ENCODE measurements at places on chromosomes 5 and 9.

GRCh38 chr9:31023847-31024246, 1360.6 kb upstream of the ACO1 start:
- no peak for DNase-seq

DNA sequence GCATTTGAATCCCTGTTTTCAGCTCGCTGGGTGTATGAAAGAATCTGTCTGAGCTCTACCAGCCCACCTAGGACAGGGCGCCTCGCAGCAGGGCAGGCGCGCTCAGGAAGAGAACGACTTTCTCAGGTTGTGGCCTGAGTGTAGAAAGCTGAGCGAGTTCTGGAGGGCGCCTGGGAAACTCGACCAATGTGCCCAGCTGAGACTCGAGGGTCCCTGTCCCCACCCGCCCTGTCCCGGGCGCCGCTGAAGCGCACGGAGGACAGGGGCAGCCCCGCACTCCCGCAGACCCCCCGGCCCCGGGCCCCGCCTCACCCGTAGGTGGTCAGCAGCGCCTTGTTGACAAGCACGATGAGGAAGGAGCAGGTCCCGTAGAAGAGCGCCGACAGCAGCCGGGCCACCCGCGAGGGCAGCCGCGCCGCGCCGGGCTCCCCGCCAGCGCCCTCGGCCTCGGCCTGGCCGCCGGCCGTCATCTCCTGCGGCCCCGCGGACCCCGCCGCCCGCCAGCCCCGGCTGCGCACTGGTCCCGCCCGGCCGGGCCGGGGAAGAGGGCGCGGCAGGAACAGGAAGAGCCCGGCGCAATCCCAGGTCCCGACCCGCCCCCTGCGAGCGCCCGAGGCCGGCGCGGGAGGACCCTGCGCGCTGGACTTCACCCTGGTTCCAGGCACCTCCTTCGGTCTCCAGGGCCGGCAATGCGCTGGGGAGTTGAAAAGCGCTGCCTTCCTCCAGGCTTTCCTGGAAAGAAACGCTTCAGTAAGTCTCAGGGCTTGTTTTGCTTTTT, at the start of gene SLC35D2:
TSS of gene SLC35D2 (minus strand) at position 547 of the 778 bp plus-strand sequence. CDS start at position 470, 77 bp downstream.
- no peak for DNase-seq

- no peak for DNase-seq
Measured at GRCh38 chr9:96858018-96858573, 3.8 kb upstream of the ZNF782 start.

- no peak for DNase-seq
Measured at GRCh38 chr9:109939698-109940342, 159.8 kb downstream of the PALM2AKAP2 start.

- DNase-seq: no peak
Measured at GRCh38 chr9:116274293-116274692, 120.7 kb downstream of the PAPPA start.

- DNase-seq: no peak
Measured at GRCh38 chr5:133952729-133953567, 15.5 kb downstream of the C5orf15 start.

GRCh38 chr9:13568841-13569601, 289.5 kb upstream of the MPDZ start:
- DNase-seq: no peak

GRCh38 chr5:129909225-129909624, 5.0 kb downstream of the CHSY3 start:
- DNase-seq: no peak

- no peak for DNase-seq
Measured at GRCh38 chr9:71966601-71967000, 55.2 kb downstream of the C9orf85 start.

GRCh38 chr5:59098743-59099142, 515.9 kb downstream of the RAB3C start:
- DNase-seq: no peak

DNA sequence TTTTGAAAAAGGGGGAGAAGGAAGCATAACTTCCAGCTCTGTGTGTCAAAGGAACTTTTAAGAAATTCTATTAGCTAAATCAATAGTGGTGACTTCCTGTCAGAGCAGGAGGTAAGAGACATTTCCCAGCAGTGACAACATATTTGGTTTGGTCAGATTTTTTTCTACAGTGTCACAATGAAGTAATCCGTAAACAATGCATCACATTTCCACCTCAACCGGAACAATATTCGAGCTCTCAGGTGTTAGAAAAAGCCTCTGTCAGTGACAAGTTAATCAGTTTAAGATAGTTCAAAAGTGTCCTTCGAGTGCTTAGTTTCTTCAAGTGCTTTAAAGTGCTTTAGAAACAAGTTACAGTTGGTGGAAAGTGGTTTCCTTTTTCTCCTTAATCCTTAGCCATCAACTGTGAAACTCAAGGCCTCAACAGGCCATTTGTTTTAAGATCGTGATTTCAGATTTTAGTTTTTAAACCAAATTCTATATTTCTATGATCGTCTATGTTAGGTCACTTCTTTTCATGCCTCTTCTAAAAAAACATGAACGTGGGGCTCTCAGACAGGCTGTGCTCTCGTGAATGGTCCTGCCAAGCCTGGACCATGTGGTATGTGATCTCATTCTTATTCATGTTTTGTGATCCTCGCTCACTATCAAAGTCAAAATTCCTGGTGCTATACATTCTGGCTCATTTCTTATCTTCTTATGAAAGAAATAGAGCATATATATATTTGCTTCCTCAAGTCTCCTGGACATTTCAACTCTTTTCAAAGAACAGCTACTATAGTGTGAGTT, 181.9 kb upstream of the HMHB1 start:
- no peak for DNase-seq

DNA sequence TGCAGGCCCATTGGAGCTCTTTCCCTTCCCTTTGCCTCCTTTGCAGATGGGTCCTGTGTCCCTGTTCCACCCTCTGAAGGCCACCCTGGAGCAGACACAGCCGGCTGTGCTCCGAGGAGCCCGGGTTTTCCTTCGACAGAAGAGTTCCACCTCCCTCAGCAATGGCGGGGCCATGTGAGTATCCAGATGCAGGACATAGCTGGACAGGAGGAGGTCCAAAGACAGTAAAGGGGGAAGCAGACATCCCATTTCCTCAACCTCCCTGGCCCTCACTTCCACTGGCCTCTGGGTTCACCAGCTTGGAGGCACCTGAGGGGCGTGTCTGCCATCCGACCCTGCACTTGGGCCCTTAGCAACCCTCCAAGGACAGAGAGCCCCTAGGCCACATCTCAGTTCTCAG, 237.9 kb downstream of the CACNA1B start:
- no peak for DNase-seq

DNA sequence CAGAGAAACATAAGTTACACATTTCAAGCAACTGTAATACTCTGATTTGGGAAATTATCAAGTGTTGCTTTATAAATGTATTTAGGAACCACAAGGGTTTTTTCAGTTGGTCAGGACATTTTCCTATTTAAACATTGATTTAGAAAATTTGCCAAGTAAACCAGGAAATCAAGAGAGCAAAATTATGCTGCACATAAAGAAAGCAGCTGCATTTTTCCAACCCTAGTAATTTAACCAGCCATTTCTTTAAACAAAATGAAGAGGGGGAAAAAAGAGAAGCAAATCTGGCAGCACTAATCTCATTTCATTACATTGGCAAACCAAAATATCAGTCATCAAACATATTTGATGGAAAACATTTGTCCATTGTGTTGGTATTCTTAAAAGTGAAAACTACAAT, 271.4 kb downstream of the TLE1 start:
- no peak for DNase-seq

DNA sequence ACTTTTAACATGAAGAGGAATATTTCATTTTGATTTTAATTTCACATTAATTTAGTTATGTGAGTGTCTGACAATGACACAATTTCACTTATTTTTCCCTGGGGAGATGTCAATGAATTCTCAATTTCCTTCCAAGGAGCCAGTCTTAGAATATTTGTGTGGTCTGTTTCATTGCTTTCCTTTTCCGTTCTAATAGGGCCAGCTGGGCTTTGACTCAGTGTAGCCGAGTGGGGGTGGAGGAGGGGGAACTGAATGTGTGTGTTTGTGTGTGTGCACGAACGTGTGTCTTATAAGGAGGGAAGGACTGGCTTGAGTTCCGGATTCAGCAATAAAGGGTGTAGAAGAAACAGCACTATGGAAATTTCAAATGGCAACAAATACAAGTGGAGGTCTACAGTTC, 100.0 kb downstream of the BASP1 start:
- no peak for DNase-seq

DNA sequence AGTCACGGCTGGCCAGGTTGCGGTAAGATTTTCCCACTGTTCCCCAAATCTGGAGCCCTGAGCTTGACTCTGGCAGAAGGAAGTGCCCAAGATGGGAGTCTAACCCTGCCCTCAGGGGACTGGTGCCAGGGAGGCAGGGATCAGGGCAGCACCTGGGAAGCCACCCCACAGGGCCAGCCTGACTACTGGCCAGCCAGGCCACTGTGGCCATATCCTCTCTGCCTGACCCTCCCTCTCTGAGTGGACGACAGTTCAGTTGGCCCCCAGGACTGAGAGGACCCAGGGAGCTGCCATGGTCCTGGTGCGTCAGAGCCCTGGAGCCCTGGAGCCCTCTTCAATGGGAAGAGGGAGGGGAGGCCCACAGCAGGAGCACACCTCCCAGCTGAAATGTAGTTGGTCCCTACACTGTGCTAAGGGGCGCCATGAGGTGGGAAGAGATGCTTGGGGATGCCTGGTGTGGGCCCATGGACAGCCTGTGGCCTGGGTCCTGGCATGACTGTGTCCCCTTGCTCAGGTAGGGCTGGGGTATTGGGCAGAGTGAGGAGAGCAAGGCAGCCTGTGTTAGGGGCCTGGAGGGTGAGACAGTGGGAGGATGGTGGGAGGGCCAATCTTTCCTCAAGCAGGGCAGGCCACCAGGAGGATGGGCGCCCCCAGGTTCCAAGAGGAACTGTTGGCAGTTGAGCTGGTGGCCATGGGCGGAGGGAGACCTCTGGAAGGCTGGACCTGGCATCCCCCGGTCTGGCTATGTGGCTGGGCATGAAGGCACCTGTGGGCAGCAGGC, 81.1 kb downstream of the PHF2 start:
- no peak for DNase-seq

GRCh38 chr5:126093718-126094117, 329.5 kb upstream of the GRAMD2B start:
- no peak for DNase-seq

- no peak for DNase-seq
Measured at GRCh38 chr5:180736536-180736935, 3.3 kb downstream of the OR2Y1 start.

- no peak for DNase-seq
Measured at GRCh38 chr9:23123048-23123632, 676.5 kb downstream of the DMRTA1 start.

DNA sequence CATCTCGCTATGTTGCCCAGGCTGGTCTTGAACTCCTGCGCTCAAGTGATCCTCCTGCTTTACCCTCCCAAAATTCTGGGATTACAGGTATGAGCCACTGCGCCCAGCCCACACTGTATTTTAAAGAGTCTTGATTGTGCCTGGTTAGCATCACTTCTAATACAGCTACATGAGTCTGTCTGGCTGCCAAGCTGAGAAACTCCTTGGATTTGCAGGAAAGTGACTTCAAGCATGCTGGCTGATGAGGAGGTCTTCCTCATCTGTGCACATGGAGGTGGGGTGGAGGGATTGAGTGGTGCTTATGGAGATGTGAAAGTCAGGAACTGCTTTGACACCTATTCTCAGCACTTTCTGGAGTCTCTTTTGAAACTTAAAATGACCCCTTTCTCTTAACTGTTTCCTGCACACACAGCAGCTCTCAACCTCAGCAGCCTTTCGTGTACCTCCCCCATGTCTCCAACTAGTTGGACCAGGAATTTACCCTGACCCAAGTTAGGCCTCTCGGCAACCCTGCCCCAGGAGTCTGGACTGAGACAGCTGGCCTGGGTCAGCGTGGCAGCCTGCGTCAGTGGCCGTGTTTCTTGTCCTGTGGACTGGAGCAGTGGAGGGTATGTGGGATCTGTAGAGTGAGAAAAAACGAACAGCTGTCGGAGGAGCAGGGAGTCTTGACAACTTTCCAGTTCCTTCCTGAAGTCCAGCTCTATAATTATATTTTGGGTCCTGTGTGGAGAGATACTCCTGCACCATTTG, 72.5 kb downstream of the ACER2 start:
- no peak for DNase-seq

GRCh38 chr9:122370303-122370702, 521 bp upstream of the PTGS1 start:
- DNase-seq: no peak

DNA sequence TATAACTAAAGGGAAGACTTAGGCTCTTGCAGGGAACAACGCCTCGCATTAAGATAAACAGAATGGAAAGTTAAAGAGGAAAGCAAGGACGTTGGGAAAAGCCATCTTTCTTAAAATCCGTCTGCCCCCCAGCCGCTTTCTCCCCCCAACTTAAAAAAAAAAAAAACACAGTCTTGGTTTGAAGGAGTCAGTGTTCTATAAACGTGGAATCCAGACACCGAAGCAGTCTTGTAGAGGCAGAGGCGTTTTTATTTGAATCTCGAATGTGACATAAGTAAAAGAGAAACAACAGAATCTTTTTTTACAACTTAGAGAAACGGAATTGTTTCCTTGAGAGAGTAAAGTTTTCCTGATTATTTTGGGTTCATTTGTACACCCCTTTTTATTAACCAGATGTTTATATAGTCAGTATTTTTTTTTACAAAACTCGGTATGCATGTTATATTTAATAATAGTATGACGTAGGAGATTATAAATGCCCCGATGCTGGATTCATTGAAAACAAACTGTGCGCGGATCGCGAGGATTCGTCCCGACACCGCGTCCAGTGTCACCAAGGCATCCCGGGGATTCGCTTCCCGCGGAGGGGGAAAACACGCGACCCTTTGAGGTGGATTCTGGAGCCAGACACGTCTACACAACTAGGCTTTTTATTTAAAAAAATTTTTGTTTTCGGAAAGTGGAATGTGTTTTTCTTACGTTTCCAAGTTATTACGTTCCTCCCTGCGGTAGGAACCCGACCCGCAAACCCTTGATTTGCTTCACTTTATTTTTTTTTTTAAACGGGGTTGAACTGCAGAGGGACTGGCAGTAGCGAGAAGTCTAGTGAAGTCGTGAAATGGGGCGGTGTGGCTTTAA, 6.7 kb downstream of the PTCH1 start:
- no peak for DNase-seq

GRCh38 chr5:61048534-61048933, 103.5 kb downstream of the NDUFAF2 start:
- no peak for DNase-seq

DNA sequence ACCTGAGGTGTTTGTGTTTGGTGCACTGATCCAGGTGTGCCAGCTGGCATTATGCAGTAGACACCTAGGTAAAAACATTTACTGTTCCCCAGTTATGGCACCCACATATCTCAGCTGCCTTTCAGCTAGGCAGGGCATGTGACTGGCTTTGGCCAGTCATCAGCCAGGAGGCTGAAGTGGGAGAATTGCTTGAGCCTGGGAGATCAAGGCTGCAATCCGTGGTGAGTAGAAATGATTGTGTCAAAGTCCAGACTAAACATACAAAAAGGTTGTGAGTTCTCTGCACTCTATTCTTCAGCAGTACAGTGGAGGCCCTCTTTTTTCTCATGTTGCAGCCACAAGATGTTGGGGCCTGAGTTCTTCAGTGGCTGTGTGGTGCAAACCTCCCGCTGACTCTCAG, 3.2 kb upstream of the FBLL1 start:
- DNase-seq: no peak

GRCh38 chr5:98993512-98993911, 64.7 kb upstream of the CHD1 start:
- no peak for DNase-seq

Data from NCI-H1417 treated with DMSO at 0.1 percent for 48 hours (cell line).